ENCODE measurements at places on chromosomes 1 and 21. TPM values are rescaled to one million over a fixed set of nuclear protein-coding genes. Genes with fewer than 3 reads are reported as not detected.

DNA sequence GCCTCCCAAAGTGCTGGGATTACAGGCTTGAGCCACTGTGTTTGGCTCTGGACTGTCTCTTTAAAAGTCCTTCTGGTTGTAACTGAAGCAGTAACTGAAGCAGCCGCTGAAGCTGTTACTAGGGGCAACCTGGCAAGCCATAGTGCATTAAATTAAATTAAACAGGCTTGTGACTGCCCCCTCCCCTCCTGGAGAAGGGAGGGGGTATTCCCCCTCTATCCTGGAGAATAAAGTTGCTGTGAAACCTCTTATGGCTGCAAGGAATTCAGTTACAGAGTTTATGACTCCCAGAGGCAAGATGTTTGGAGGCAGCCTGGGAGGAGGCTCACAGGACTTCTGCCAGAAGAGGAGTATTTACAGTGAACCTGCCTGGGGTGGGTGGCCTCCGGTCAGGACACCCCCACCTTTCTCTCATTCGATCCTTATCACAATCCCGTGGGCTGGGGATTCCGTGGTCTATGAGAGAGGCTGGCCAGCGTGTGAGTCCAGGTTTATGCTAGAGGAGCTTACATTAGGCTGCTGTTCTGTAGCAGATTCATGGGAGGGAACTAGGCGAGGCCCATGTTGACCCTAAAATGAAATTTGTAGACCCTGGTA, 8.3 kb downstream of the TTC22 start:
- no peak for DNase-seq

The ALX3 gene
- polyA plus RNA-seq = not detected

The GPX7 gene
- polyA plus RNA-seq = 1.9 TPM

- DNase-seq = peak; percentile 67
Observed at GRCh38 chr1:44515416-44515815, 110.4 kb downstream of the RNF220 start.

- DNase-seq = peak; percentile 72
Observed at GRCh38 chr1:64043976-64044375, 159.4 kb upstream of the UBE2U start.

DNA sequence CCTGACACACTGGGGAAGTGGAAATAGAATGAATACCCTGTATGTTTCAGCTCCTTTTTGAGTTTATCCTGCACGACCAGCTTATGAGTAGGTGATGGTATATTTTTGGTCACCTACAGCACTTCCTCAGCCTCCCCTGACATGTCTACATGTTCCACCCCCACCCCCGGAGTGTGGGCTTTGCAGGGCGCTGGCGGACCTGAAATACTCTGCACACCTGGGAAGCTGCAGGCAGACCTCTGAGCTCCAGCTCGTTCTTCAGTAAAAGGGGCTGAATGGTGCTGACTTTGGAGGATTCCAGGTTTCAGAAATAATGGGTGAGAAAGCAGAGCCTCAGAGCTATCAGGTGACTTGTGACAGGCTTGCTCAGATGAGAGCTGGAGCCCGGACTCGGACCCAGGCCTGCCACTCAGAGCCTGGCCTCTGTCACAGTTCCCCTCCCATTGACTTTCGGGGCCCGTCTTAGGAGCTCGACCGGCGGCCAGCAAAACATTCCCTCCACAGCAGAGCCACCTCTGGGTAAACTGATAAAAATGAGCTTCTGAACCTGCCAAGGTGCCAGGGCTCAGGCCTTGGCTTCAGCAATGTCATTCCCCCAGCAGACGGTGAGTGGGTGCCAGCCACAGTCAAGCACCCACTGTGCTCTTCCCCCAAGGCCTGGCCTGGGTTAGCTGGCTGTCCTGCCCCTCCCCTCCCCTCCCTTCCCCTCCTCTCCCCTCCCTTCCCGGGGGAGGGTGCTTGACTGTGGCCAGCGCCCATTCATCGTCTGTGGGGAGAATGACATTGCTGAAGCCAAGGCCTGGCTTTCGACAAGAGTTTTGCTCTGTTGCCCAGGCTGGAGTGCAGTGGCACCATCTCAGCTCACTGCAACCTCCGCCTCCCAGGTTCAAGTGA, 30.1 kb downstream of the DOP1B start:
- DNase-seq = no peak

DNA sequence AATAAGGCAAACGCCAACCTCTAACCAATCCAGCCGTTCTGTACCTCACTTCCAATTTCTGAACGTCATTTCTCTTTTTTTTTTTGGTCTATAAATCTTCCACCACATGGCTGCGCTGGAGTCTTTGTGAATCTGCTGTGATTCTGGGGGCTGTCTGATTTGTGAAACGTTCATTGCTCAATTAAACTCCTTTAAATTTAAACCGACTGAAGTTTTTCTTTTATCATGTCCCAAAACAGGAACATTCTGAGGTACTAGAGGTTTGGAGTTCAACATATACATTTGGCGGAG, 65.5 kb upstream of the BACH1 start:
- DNase-seq = no peak

DNA sequence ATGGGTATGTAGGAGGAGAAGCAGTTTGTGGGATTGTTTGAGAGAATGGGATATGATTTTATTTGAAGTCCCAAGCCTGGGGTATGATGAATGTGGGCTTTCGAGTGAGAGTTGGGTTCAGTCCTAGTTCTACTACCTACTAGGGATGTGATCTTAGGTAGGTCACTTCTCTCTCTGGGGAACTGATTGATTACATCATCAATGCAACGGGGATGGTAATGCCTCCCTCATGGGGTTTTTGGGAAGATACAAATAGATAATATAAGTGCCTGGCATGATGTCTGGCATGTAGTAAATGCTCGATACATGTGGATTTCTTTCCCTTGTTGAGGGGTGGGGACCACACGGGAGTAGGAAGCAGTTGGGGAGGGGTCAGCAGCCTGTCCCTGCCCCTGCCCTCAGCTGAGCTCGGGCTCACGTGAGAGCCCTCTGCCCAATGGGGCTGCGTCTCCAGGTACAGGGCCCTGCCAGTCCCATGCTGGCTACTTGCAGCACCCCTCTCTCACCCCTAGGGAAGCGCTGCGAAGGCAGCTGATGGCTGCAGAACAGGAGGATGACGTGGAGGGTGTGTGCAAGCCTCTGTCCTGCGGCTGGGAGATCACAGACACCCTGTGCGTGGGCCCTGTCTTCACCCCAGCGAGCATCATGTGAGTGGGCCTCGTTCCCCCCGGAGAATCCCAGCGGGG, 38.7 kb downstream of the AZIN2 start:
- no peak for DNase-seq

The CA6 gene
- 0.08 TPM for polyA plus RNA-seq

GRCh38 chr1:14871218-14871970, 272.9 kb downstream of the KAZN start:
- DNase-seq = no peak
